ENCODE measurements at places on chromosomes 4 and X.

DNA sequence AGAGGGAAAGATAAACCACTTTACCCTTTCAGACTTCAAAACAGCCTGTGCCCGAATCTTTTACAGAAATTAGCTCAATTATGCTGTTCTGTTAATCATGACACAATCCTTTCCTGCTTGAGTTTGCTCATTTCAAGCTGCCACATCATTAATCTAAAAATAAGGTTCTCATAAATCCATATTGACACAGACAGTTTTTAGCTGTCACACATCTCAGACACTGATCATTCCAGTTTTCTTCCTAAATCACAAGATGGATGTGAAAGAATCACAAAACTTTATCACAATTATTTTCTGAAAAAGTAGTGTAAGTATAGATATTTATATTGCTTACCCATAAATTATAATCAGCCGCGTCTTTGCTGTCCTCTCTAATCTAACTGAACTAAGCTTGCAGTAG lies 27.9 kb upstream of the AMELX start:
- no peak for DNase-seq

DNA sequence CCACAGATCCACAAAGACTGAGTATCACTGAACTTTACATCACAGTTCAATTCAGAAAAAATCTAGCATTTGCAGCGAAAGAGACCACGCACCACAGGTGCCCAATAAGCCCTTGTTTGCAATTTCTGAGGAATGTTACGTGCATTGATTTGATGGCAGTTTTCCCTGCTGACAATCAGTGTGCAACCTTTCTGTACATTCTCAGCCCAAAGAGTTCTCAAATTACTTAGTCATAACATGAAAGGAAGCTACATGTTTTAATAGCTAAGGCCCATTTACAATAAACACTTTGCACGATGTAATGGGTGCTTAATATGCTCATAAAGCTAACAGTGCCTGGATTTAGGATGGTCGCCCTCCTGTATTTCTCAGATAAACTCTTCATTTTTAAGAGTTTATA lies 47.9 kb downstream of the PTCHD1 start:
- no peak for DNase-seq

- DNase-seq, result no peak
Measured at GRCh38 chr4:70614184-70614555, 14.4 kb upstream of the ENAM start.

GRCh38 chr4:187993827-187994226 lies 1.7 kb upstream of the ZFP42 start:
- DNase-seq, result no peak

- DNase-seq, result peak; percentile 79
Measured at GRCh38 chr4:87093443-87094123, 126.8 kb downstream of the KLHL8 start.

DNA sequence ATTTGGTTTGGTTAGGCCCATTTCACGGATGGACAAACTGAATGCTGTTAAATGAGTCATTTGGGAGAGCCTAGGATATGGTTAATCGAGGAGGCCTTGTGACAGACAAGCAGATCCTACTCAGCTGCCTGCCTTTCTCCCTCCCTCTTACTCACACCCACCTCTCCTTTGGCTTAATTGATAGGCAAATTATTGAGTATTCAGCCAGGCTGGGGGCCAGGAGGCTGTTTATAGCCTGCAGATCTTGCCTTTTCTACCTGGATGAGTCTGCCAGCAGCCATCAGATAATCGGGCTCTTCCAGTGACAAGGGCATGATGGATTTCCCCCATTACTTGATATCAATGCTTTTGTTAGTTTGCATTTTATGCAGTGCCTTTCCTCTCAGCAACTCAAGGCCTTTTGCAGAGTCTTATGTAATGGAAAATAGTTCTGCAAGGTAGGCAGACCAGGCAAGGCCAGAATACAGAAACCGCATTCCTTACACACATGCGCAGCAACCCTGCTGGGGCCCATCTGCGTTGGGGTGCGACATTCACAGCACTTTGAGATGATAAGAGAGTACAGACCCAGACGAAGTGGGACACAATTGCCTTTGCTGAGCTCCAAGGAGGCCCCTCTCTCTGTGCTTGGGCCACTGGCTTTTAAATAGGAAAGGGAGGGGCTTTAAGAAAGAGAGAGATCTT lies 96.2 kb upstream of the ATP6AP2 start:
- DNase-seq, result no peak

GRCh38 chrX:122586831-122587230 lies 597.2 kb upstream of the GRIA3 start:
- no peak for DNase-seq

DNA sequence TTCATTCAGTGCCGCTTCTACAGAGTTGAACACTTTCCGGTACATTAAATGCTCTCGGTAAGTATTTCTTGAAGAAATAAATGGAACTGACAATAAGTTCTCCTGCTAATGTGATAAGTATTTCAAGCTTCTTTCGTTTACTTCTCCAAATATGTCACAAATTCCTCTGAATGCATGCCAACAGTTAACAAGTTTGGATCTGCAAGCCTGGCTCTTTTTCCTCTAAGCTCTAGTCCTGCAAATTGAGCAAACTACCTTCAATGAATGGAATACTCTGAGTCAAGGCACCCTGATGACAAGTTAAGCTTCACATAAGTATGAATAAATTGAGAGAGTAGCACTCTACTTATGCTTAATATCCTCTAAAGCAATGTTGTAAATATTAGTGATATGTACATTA lies 403.6 kb downstream of the PDGFC start:
- no peak for DNase-seq

DNA sequence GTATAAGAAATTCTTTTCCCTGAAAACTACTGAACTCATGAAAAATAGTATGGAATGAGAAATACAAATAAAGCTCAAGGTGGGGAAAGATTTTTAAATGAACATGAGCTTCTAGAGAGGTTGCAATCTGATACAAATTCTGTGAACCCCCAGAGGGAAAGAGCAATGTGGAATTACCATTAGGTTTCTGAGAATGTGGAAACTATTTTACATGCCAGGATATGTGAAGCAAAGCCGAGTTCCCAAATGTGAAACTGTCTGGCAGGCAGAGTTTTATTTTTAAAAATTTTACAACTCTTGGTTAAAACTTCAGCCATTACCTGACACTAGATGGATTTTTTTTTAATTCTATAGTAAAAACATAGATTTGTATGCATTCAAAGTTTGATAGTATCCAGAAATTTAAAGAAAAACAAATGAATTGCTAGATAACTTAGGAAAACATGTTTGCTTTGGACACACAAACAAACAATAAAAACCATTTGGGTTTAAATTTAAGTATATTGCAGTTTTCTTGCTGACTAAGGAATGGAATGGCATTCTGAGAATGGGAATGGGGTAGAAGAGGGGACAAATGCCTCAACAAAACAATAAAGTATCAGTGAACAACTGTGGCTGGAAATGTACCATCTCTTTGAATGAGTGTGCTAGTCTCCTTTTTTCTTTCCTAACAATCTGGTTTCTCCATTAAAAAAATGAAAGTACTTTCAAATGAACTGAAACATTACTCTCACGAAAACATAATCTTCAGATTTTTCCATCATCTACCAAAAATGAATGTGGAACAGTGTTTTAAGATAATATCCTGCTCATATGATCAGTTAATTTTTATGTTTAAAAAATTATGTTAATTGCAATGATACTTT lies 99.6 kb downstream of the PCDH18 start:
- DNase-seq, result no peak

- DNase-seq, result no peak
Measured at GRCh38 chr4:2898001-2898400, 54.4 kb downstream of the ADD1 start.

DNA sequence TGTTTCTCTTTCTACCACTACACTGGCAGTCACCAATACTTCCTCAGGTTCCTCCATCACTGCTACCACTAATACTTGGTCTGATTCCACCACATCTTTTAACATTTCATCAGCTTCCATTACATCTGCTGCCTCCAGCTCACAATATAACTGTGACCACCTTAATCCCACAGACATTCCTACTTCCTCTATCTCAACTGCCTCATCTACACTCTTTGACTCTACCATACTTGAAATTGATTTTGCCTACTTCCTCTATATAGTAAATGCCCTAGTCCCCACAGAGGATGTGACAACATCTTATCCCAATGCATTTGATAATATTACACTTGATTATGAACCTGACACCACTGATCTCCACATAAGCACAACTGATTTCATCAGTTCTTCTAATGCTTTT lies 29.0 kb downstream of the OPRPN start:
- no peak for DNase-seq

DNA sequence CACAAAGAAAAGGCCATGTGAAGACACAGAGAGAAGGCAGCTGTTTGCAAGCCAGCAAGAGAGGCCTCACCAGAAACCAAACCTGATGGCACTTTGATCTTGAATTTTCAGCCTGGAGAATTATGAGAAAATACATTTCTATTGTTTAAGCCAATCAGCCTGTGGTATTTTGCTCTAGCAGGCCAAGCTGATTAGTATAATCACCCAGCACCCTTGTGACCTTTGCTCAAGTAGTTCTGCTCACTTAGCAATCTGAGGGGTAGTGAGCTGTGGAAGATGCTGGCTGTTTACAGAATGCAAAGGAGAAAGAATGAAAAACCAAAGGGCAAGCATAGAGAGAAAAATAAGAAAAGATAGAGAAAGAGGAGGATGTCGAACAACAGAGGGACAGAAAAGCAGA lies 396.4 kb upstream of the BOD1L1 start:
- peak; percentile 6 for DNase-seq

DNA sequence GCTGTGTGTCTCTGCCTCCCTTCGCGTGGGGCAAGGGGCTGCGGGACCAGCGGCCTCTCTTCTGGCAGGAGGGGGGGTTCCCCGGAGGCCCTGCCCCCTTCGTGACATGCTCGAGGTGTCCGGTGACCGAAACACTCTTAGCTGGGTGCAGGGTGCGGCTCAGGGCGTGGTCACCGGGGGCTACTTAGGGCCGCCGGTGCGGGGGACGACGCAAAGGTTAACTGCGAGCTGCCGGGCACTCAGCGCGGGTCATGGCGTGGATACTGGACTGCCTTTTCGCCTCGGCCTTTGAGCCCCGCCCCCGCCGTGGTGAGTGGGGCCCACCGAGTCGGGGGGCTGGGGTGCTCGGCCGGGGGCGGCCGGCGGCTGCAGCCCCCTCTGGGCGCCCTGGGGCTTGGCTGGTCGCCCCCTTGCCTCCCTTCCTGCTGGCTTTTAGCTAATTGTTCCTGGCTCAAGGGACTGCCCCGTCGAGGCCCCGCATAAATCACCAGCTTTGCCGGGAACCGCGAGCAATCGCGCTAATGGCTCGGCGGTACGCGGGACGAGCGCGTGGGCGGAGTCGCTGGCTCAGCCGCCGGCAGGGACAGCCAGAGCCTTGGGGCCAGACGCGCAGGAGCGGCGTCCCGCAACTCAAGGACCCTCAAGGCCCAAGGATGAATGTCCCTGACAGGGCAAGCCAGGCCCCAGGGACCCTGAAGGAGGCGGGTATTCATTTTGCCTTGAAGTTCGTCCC lies at the start of gene ARHGAP36:
TSS of gene ARHGAP36 (plus strand) at position 211 of the 733 bp plus-strand sequence. CDS start 23,320 bp downstream, outside the sequence.
- DNase-seq, result no peak

- no peak for DNase-seq
Measured at GRCh38 chr4:106116025-106116424, 200.0 kb downstream of the TBCK start.

DNA sequence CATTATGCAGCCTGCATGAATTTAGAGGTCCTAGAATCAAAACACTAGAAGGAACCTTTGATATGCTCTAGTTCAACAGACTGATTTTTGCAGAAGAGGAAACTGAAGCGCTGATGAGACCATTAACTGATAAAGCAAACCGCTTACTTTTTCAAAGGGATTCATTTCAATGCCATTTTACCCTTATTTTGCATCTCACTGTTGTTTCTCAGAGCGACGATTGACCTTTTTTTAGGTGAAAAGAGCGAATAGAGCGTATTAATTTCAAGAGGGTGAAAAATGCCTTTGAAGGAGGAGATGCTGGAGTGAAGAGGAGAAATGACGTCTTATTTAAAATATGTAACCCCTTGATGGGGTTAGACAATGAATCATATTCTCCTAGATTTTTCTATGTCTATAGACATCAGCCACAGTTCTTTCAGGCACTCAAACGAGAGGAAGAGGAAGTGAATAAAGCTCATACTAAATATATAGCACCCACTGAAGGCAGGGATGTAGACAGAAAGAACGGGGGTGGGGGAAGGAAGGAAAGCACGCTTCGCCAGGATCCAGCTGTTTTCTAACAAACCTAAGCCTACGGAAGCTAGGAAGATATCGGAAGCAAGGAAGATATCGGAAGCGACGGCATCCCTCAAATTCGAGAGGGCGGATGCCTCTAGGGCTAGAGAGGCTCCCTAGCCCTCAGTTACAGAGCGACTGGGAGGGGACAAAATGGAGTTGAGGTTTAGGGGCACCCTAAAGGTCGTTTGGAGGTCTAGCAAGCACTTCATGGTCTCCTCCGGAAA lies 848 bp downstream of the ACSL4 start:
- peak; percentile 66 for DNase-seq

GRCh38 chrX:53316860-53317237 lies 35.5 kb upstream of the IQSEC2 start:
- DNase-seq, result peak; percentile 48

DNA sequence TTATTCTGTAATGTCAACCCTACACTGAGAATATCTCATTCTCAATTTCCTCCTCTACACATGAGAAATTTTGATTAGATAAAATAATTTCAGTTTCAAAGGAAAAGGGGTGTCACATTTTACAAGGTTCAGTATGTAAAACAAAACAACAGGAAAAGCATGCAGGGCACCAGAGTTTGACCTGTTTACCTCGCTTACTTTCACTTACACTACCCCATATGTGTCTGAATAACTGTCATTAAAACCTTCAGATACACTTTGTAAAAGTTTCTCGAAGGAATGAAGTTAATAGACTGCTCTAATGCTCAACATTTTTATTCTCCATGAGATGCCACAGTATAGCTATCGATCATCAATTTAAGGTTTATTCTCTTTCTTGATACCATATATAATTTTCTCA lies 12.3 kb upstream of the PCDH10 start:
- no peak for DNase-seq

- no peak for DNase-seq
Measured at GRCh38 chrX:136262243-136262642, 11.0 kb upstream of the MAP7D3 start.

DNA sequence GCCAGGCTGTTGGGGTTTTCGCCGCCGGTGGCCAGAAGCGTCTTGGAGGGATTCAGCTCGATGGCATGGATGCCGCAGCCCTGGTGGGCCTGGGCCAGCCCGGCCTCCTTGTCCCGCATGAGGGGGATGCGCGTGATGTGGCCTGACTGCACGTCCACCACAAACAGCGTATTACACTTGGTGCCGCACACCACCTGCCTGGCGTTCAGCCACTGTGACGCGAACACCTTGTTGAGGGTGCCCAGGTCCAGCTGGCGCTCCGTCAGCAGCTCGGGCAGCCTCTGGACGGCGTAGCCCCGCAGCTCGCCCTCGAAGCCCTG lies 728 bp downstream of the DCAF12L2 start:
- no peak for DNase-seq
